ENCODE measurements at places on chromosomes 13 and 19.

GRCh38 chr19:58450856-58451357 lies 515 bp upstream of the ZNF324B start:
- DNase-seq = no peak

DNA sequence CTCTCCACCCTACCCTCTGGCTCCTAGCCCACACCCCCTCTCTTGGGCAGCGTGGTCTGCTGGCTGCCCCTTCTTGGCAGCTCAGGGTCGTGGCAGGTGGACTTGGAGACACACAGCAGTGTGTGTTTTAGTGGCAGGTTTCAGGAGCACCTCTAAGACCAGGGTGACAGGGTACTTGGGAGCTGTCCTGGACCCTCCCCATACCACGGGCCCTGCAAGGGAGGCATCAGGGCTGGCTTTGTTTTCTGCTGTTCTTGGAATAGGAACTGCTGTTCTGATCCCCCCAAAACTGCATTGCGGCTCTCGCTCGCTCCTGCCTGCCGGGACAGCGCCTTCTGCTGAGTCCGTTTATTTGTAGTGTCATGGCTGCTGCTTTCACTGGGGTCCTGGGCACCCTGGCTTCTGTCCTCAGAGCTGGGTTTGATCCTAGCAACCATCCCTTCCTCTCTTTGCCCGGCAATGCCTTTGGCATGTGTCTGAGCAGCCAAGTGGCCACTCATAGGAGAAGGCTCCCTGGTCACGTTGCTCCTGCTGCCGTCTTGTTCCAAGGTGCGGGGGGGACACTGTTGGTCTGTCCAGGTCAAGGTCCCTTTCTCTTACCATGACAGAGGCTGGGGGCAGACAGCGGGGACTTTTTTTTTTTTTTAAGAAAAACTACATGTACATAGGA lies 12.1 kb downstream of the COMP start:
- no peak for DNase-seq

DNA sequence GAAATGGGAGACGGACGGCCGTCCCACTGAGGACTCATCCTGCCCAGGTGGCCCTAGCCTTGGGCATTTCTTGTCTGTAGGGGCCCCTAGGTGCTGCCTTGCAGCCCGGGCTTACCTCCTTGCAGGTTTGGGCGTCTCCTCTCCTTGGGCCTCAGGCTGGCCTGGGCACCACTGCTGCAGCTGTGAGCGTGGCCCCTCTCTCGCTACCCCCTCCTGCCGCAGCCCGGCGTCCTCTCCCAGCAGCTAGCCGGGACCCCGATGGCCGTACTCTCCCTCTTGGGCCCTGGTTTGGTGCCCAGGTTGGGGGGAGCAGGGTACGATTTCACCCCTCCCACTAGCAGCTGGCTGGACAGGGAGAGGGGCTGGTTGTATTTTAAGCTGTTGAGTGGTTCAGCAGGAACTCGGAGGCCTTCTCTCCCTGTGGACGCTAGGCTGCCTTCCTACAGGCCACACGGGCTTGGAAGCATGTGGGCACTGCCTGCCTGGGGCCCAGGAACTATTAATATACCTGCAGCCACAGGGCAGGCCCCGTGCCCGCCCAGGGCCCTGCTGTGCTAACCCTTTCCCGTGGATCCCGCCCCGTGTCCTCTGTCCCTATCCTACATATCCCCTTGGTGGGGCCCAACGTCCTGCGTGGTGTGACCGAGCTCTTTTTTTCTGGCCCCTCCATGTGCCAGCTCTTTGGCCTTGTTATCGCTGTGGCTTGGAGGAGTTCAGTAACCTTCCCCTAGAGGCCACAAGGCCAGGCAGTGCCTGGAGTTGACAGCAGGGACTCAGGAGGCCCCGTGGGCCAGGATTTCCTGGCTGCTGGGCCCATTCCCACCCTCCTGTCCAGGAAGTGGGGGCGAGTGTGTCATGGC lies 11.7 kb downstream of the NDUFB7 start:
- no peak for DNase-seq

GRCh38 chr13:101150998-101151397 lies 265.3 kb downstream of the NALCN start:
- peak; percentile 58 for DNase-seq

DNA sequence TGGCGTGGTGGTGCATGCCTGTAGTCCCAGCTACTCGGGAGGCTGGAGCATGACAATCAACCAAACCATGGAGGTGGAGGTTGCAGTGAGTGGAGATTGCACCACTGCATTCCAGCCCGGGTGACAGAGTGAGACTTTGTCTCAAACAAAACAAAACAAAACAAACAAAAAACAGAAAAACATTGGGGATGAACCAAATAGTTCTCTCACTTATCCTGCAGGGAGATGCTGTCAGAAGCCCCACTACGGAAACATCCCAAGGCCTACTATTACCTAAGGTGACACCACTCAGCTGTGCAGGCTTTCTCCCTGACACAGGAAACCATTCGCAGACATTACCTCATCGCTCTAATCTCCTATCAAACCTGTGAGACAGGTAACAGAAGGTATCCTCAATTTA lies 113.5 kb downstream of the FOXO1 start:
- DNase-seq = no peak

DNA sequence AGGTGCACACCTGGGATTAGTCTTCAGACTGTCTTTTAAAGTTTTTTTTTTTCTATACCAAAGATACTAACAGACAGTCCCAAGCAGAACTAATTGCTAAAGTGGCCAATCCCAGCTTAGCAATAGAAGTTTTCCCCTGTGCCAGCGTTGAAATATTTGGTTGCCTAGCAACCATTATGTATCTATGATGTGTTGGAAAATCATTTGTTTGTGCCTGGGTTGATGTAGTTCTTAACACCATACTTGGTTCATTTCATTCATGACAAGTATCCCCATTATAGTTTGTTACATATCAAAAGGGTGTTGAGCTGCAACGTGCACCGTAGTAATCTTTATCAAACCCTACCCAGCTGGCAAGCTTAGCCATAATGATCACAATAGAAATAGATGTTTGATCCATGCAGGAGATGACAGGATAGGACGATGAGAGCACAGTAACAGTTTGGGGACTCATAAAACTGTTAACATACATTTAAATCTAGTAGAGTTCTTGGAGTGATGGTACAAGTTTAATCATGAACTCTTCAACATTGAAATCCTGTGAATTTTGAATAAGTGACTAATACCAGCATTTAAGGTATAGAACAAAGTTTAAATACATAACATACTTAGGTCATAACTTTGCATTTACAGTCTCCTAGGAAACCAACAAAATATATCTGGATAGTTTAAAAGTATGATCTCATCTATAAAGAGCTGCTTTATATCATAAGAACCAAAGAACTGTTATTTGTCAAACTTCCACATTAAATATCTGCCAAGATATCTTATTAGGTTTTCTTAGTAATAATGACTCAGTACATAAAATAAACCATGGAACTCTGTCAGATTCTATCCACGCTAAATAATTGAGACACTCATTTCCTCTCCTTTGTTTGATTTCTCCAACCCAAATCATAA lies 73.4 kb downstream of the MBNL2 start:
- DNase-seq = peak; percentile 89

GRCh38 chr19:51621178-51621577 lies 9.0 kb downstream of the SIGLEC5 start:
- DNase-seq = no peak

DNA sequence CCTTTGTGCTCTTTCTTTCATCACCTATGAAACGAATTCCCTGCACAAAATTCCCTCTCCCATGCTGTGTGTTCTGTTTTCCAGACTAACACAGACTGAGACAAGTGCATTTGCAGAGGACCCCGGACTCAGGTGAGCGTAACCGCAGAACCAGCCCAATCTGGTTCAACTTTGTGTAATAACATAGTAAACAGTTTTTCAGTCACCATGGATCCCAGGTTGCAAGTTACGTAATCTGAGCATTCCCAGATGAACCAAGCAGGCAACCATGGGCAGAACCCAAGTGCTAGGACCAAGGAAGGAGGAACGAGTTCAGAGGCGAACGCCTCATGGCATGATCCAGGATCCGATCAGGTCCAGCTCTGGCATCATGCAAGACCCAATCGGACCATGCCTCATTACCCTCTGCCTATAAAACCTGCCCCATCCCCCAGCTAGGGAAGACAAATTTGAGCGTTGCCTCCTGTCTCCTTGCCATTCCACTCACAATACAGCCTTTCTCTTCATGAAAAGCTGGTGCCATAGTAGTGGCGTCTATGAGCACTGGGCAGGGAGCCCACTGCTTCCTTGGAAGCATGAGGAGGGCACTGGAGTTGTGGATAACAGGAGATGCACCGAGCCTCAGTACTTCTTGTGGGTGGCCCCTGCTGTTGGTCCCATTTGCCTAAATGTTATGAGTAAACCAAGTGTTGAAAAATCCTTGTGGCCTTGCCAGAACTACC lies 107.6 kb downstream of the ABCC4 start:
- DNase-seq = no peak

GRCh38 chr13:40776232-40776631 lies 5.2 kb upstream of the MRPS31 start:
- no peak for DNase-seq

- DNase-seq = no peak
Measured at GRCh38 chr19:7307590-7308218, 13.5 kb upstream of the INSR start.

- DNase-seq = no peak
Measured at GRCh38 chr13:21785990-21786389, 115.1 kb downstream of the FGF9 start.

DNA sequence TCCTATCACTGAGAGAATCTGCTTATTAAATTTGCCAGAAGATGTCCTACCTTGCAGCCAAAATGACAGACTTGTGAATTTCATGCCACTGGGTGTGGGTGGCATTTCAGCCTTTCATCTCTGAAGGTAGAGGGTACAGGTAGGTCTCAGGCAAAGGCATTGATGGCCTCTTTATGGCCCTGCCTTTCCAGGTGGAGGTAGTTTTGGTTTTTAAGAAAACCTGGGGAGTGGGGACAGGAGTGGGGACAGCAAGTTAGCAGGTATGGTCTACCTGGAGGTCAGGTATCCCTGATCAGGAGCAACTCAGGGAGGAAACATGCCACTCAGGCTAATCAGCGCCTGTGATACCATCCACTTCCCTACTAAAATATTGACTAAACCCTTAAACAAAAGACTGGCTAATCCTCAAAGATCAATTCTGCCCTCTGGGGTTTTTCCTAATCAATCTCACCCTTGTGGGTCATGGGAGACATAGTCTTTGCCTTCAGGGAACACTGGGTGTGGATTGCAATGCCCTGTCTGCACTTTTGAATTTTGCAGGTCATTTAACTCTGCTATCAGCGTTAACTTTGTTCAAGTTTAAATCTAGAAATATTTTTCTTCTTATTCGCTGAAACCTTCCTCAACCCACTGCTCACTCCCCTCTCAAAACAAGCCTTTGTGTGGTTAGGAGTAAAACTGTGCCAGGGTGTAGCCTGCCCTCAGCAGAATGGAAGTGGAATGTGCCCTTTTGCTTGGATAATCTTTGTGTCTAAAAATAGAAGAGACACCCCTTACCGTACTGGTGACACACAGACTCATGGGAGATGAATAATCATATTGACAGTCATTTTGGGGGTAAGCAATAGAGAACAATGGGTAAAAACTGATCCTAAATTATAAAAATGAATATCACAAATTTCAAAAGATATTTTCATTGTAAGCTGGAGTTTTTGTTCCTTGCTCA lies 233.7 kb downstream of the COG6 start:
- DNase-seq = peak; percentile 56

- DNase-seq = no peak
Measured at GRCh38 chr13:20498129-20498528, 27.5 kb downstream of the CRYL1 start.

GRCh38 chr13:49935171-49936074 lies 717 bp downstream of the SPRYD7 start:
- DNase-seq = peak; percentile 56

DNA sequence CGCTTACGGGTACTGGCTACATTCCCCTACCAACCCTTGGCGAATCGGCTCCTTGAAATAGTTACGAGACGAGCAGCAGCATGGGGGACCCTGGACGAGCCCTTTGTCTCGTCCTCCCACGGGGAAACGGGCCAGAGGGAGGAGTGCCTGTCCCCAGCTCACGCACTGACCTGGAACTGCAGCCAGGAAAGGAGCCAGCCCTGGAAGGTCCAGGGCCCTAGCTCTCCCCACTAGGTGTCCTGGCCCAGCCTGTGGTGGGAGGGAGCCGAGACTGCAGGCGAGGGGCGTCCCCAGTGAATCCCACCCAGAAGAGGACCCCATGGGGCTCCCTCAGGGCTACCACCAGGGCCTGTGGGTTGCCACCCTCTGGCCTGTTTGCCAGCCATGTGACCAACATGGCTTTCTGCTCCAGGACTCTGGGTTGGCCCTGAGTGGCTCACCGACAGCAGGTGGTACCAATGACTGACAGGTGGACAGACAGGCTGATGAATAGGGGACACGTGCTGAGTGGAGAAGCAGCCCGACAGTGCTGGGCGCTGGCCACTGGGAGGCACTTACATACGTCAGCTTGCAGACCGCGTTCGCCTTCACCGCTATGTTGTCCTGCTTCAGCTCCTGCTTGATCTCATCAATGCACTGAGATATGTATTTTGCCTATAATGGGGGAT lies 13.2 kb downstream of the AP3D1 start:
- no peak for DNase-seq

DNA sequence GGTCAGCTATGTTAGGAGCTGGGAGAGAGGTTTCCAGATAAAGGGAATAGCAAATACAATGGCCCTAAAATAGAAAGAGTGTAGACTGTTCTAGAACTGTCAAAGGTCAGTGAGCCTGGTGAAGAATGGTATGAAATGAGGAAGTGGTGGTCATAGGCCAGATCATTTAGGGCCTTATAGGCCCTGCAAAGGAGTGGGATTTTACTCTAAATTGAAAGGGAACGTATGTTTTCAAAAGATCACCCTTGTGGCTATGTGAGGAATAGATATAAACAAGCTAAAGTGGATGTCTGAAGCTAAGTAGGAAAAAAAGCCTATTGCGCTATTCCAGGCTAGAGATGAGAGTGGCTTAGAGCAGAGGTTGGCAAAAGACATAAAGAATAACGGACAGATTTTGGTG lies 70.7 kb upstream of the TDRD3 start:
- no peak for DNase-seq

- no peak for DNase-seq
Measured at GRCh38 chr13:25602176-25602575, 230.4 kb downstream of the ATP8A2 start.

DNA sequence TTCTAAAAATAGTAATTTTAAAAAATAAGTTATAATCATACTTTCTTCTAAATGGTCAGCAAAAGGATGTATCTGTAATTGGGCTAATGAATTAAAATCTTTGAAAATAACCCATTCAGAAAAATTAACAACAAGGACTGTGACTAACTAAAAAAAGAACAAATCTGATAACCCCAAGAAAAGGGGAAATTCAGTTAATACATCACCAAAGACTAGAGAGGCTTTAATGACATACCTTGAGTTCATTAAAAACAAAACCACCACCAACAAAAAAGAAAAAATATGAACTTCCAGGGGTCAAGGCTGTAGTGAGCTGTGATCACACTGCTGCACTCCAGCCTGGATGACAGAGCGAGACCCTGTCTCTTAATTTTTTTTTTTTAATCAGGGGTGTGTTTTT lies 121.8 kb downstream of the TBC1D4 start:
- no peak for DNase-seq

Data from fibroblast of the aortic adventitia (primary cell).